ENCODE measurements at places on chromosomes 2 and 18.

DNA sequence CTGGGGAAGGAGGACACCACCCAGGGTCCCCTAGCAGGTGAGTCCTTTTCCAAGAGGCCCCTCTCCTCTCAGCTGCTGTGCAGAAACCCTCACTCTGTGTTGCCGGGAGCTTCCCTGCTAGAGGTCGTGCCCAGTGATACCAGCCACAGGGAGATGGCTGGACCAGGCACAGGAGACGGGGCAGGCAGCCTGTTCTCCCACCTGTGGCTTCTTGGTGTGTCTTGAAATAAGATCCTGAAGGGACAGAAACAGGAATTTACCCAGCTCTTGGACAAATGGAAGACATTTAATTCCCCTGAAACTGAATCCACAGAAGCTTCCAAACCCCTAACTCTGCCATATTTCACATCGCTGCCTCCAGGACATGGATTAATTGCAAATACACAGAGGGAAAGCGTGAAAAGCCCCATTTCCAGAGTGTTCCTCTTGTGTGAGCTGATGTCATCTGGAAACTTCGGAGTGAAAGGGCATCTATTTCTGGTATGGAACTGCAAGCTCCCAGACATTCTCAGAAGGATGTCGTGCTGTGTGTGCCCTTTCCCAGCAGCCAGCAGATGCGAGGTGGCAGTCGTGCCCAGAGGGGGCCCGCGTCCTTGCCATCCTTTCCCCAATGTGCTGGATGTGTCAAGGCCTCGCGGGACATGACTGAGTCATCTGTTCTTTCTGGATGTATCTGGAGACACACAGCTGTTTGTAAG lies 177.7 kb downstream of the SEPTIN10 start:
- no peak for DNase-seq

- DNase-seq = no peak
Measured at GRCh38 chr2:203237346-203238238, 1.2 kb upstream of the CYP20A1 start.

- no peak for DNase-seq
Measured at GRCh38 chr2:168450171-168450570, 5.9 kb upstream of the CERS6 start.

DNA sequence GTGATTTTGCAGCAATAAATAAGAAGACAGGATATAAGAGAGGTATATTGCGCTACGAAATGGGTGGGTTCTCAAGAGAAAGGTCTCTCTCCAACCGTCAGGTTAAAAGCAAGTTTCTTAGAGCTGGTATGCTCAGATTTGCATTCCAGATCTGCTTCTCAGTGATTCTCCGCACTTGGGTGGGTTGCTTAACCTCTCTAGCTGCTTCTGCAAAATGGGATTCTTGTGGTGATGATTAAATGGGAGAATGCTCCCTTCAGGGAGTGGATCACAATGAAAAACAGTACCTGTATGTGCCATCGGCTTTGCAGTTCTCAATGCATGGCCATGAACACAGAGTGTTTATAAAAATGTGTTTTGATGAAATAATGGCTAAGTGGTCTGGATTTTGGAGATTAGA lies 477.7 kb downstream of the TNS1 start:
- no peak for DNase-seq

DNA sequence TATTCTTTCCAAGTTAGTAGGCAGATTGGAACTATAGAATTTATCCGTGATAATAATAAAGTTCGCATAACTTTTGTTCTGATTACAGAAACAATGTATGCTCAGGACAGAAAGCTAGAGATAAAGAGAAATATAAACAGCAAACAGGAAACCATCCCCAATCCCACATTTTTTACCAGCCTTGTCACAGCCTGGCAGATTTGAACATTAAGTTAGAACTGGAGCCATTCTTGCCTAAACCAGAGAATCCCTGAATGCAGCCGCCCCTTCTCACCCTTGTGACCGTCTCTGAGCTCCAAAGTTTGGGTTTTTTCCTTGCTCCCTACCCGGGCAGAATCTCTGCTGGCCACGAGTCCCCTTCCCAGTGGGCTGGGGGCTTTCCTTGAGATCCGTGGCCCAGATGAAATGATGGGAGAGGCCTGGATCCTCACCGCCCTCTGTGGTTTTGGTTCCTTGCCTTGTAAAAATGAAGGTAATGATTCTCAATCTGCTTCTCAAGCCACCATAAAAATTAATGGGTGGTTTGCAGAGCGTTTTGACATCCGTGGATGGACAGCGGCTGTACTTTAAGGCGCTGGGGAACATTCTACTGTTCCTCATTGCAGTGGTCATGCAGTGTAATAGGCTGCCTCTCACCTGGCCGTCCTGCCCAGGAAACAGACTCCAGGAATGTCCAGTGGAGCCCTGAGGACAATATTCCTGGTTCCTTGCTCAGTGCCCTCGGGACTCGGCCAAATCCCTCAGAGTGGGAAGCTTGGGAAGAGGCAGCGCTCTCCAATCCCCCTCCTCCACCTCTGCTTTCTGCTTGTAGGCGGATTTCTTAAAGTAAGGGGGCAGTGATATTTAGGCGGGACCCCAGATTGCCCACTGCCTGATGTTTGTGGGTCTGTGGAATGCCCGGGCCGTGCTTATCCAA lies 1.6 kb downstream of the SH3BP4 start:
- DNase-seq = no peak

GRCh38 chr2:133705287-133705686 lies 137.0 kb upstream of the NCKAP5 start:
- DNase-seq = no peak

DNA sequence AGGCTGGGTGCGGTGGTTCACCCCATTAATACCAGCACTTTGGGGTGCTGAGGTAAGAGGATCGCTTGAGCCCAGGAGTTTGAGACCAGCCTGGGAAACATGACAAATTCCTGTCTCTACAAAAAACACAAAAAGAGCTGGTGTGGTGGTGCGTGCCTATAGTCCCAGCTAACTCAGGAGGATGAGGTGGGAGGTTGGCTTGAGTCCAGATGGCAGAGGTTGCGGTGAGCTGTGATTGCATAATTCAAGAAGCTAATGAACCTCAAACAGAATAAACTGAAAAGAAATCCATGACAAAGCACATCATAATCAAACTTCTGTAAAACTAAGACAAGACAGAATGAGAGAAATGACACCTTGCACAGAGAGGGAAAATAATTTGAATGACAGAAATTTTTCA lies 54.8 kb downstream of the SEMA4F start:
- no peak for DNase-seq

DNA sequence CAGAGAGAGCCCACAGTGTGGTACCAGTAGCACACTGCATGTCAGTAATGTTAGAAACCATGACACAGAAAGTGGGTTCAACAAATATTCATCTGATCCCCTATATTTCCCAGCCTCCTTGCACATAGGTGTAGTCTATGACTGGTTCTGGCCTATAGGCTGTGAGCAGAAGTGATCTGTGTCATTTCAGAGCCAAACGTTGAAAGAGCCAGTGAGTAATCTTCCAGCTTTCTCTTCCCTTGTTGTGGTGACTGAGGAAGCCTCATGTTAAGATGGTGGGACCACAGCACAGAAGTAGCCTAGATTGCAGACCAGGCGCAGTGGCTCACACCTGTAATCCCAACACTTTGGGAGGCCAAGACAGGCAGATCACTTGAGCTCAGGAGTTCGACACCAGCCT lies 4.1 kb downstream of the TMEM237 start:
- DNase-seq = no peak

- DNase-seq = no peak
Measured at GRCh38 chr2:20595439-20596192, 55.3 kb downstream of the HS1BP3 start.

DNA sequence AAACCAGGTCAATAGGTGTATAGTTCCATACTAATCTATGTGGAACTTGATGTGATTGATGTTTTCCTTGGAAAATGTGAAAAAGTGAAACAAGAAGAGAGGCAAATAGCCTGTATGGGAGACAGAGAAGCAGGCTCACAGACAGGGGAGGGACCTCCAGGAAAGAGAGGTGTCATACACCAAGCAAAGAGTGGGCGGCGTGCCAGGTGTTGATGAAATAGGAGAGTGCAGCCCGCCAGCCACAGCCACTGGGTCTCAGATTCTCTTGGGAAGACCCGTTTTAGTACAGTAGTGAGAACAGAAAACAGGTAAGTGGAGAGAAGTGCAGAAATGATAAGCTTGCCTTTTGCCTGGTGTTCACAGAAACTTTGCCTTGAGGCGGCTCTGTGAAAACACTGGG lies 301.9 kb downstream of the ZNF407 start:
- no peak for DNase-seq

DNA sequence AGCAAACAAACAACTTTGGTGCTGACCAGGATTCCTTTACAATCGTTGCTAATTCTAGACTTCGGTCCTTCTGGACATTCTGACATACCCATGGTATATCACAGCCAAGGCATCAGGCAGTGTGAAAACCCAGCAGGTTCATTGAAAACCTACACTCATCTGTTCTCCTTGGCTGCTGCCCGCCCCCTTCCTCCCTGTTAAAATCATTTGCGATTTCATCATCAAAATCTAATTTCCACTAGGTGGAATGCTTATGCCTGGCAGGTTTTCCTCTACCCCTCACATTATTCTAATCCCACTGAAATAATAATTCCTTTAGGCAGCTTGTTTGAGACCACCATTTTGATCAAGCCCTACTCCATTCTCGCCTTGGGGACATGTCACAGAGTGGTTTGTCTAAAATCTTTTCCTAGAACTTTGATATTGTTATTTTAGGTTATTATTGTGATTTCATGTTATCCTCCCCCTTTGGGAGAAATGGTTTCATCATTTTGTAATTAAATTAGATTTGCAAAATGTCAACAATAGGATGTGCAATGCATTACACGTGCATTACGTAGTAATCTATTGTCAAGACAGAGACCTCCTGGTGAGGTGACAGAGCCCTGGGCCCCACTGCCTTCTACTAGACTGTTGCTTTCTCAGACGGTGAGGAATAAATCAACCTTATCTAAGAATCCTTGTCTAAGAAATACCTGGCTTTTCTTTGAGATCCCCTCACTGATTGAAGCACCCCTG lies 31.0 kb upstream of the ASPRV1 start:
- no peak for DNase-seq

- DNase-seq = no peak
Measured at GRCh38 chr2:232897598-232898408, 27.7 kb downstream of the SNORC start.

DNA sequence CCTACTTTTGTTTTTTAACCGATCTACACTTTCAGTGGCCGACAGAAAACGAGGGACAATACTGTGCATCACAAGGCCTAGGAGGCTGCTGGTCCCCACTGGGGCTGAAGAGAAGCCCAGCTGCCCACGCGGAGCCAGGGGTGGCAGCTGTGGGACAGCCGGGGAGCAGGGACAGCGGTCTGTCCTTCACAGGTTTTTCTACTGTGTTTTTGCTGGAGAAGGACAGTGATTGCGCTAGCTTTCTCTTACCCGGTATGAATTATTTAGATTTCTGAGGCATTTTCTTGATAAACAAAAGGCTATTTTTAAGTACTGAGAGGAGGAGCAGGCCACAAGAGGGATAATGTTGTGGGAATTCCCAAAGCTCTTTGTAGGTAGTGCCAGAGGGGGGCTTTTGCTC lies 219.8 kb downstream of the ATAD2B start:
- no peak for DNase-seq

DNA sequence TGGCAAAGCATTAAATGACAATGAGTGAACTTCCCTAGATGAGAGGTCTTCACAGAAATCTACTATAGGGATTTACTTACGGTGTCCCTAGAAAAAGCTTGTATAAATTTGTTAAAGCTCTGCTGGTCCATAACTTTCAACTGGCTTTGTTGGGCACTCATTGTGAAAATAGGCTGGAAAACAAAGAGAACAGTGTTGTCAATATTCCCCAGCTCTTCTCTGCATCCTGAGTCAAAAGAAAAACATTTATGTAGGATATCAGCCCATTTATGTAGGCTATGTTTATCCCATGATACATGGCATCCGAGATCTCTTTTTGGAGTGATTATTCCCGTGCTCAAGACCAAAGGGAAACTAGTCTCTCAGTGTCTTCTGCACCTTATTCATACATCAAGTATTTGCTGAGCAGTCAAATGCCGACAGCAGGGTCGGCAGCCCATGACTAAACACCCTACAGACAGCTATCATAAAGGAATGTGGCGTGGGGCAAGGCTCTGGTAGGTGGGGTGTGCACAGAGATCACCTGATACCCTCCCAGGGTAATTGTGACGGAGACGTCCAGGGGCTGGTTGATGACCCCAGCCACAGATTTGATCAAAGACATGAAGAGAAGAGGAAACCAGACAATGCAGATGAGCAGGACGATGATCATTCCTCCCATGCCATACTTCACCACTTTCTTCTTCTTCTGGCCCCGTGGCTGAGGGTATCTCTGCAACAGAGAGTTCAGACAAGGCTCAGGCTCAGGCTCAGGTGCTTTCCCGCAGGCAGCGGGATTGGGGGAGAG lies 155.9 kb downstream of the NAPG start:
- DNase-seq = no peak

- no peak for DNase-seq
Measured at GRCh38 chr2:191593622-191594385, 84.1 kb upstream of the NABP1 start.

DNA sequence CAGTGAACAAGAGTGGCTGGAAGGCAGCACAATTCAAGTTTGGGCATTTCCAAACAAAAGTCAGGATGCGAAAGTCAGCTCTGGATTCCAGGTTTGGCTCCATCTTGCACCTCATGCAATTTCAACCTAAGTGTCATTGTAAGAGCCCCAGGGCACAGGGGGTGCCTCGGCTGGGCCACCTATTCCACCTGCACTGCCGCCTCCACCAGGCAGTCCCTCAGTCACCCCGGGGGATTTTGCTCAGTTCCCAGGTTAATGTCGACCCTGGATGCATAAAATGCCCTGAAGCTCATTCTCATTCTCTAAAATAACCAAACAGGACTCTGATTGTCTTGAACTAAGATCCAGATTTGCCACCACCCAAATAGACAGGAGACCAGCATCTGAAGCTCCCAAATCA lies 77.6 kb downstream of the EDAR start:
- no peak for DNase-seq

DNA sequence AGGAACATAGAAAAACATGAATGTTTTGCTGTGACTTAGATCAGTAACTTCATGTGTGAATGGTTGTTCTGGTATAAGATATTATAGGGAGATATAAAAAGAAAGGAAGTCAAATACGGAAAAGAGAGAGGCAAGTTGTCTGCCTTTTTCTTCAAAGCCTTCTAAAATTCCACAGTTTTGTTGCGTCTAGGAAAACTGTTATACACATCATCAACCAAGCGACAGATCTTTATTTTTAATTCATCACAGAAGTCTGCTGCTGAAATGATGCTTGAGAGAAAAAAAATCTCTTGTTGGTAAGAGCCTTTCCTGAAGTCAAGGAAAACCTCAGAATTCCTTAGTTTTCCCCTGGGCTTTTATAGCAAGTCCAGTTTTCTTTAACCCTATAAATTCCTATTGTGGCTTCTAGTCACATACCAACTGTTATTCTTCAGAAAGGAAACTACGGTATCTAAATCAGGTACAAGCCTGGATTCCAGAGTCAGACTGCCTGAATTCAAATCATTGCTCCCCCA lies 36.3 kb upstream of the TANC1 start:
- DNase-seq = no peak

DNA sequence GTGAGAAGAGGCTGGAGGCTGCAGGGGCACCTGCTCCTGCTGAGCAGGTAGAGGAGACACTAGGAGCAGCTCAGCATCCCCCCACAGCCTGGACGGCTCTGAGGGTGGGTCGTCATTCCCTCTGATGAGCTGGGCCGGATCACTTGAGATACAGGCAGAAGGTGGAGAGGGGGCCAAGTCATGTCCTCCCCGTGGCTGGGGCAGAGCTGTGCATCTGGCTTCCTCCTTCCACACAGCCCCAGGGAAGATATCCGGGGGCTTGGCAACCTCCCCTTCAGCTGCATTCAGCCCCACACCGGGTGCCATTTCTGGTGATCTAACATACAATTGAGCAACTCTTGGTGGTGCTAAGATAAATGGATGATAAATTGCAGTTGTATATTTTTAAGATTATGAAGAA lies 236.9 kb downstream of the LDLRAD4 start:
- DNase-seq = no peak
